ENCODE measurements at places on chromosomes 5 and 9.

DNA sequence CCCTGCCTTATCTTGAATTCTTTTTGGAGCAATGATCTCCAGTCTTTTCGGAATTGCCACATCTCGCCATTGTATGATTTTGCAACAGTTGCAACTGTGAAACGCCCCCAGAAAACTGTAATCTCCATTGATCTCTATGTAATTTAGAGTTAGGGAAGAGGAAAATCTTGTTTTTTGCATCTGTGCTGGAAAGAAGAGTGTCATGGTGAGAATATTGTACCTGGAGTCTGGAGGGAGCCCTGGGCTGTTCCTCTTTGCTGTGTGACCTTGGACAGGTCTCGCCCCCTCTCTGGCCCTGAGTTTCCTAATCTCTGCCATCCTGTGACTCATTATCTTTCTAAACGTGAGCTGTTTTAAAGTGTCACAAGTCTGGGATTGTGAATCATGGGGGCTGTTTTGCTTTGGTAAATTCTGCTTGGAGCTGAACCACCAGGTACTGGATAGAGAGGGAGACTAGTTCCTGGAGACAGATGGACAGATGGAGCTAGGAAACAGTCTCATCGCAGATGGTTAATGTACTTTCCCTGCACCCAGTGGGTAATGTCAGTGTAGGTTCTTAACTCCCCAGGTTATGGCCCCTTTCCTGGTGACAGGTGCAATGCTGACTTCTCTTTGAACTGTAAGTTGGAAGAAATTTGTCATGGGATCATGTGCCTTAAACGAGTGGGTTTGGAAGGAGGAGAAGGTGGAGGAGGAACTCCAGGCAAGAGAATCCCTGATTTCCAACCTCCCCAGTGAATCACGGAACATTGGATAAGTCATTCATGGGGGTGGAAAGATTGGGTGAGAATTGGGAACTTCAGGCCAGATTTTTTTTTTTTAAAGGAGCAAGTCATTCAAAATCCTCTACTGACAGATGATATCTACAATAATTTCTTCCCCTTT is 19.6 kb downstream of the PPARGC1B start:
- no peak for DNase-seq

DNA sequence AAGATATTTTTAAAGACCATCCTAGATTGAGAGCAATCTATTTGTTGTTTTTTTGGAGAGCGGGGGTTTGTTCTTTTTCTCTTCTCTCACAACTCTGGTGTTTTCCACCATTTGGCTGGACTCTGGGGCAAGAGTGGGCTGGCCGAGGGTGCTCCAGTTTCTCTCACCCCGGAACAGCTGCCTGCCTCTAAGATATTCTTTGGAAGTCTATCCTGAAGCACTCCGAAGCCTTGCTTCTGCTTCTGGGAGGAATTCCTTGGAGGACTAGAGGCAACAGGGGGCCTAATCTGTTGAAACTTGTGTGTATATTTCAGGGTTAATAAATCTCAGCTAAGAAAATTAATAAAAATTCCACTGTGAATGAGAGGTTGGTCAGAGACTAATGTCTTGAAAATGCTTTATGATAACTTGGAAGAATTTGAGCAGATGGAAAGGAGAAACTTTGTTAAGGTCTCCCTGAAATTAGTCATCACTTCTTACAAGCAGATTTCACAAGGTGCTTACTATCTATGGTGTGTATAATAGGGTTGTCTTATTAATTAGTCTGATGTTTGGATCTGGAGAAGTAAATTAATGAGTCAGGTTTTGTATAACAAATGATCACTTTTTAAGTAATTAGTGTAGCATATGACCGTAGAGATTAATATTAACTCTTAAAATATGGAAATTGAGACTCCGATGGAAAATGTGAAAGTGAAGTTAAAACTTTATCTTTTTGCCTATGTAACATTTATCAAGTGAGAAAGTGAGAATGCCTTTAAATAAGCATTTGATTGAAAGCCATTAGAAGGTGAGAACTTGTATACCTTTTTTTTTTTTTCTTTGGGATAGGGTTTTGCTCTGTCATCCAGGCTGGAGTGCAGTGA is 4.0 kb downstream of the MAN2A1 start:
- no peak for DNase-seq

GRCh38 chr5:138949988-138950387 is 74.9 kb upstream of the LRRTM2 start:
- DNase-seq = no peak

DNA sequence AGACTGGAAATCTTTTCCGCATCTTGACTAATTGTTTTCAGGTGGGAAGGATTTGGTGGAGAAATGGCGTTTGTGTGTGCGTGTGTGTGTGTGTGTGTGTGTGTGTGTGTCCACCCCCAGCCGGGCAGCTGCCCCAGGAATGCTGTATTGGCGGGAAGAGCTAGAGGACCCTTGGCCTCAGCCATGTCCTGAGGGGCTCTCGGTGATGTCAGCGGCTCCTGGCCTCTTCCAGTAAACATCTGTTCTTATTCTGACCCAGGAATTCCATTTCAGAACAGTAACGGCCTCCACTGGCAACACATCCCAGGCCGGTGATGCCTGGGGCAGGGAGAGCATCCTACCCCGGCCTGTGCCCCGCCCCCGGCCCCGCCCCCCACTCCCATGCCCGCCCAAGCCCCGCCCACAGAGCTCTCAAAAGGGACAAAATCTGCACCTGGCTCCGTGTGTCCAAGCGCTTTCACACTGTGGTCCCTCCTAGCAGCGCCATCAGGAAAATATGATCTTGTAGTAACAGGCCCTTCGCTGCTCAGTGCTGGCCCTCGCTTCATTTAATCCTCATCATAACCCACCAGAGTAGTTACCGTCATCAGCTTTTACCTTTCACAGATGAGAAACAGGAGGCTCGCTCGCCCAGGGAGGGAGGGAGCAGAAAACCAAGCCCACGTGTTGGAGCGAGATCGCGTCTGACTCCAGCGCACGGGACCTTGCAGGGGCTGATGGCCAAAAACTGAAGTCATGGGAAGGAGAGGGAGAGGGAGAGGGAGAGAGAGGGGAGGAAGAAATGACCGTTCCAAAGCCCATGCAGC is 18.9 kb downstream of the ADAMTS2 start:
- no peak for DNase-seq

DNA sequence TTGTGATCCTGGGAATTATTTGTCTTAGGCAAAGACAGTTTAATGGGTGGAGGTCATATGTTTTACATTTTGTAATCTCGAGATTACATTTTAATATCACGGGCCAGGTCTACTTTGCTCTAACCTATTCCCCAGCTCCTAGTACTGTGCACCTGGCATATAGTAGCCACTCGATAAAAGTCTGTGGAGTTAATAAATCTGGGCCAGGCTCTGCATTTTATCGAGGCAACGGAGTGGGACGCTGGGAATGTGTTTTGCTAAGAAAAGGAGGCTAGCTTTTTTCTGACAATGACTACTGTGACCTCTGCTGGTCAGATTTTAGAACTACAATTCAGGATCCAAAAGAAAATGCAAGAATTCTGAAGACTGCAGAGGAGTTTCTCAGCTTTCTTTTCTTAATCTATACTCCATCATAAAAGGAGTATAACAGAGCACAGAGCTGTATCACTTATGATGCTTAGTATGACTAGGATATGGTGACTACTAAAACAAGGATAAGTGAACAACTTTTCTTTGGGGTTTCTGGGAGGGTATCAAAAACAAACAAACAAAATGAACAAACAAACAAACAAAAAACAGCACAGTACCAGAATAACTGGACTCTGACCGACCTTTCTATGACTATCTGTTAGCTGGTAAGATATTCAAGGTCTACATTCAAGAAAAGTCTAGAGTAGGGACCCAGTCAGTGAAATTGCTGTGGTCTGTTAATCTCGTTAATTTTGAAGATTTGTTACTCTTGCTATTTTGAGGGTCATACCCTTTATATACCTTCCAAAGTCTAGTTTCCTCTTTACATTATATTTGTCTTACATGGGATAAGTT is 46.1 kb upstream of the CER1 start:
- DNase-seq = peak; percentile 32

DNA sequence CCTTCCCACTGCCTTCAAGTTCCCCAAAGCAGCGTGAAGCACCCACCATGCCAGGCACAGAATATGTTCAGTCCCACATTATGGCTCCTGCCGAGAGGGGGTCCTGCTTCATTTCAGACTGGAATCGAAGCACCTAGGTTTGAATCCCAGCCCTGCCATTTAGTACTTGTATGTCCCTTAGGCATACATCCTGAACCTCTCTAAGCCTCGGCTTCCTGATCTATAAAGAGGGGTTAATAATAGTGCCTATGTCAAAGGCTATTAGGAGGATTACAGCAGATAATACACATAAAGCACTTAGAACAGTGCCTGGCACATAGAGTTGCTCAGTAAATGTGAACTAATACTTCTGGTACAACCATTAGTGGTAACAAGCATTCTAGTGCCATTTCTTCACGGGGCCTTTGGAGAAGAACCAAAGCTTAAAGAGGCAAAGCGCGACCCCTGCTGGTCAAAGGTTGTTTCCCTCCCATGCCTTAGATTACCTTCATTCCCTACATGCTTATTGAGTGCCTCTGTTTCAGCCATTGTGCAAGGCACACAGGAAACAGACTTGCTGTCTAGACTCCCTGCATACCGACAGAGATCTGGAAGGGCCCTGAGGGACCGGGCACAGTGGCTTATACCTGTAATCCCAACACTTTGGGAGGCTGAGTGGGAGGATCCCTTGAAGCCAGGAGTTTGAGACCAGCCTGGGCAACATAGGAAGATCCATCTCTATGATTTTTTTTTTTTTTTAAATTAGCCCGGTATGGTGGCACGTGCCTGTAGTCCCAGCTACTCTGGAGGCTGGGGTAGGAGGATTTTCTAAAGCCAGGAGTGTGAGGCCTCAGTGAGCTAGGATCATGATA is 98.3 kb downstream of the PPARGC1B start:
- DNase-seq = peak; percentile 66

GRCh38 chr5:85049020-85049419 is 664.3 kb upstream of the EDIL3 start:
- DNase-seq = no peak

- no peak for DNase-seq
Measured at GRCh38 chr9:127980060-127980705, 606 bp downstream of the EEIG1 start.

DNA sequence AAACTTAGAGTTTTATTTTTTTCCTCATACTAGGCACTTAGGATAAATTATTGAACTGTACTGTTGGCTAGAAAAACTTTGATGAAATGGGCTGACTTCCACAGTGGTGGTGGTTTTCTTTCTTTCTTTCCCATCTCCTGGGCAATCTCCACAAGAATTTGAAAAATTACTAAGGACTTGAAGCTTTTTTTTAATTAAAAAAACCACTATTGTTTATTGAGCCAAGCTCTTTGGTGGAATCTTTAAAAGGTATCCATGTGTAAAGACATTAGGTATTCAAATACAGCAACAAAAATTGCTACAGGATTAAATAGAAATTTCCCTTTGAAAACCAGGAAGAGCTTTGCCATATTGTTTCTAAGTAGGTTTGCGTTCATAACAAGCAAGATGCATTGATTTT is 14.1 kb downstream of the MARCHF6 start:
- no peak for DNase-seq

GRCh38 chr5:151758141-151758429 is 346 bp downstream of the ATOX1 start:
- no peak for DNase-seq

GRCh38 chr5:5178136-5178535 is 38.0 kb downstream of the ADAMTS16 start:
- no peak for DNase-seq

GRCh38 chr5:148739023-148739422 is 84.7 kb upstream of the HTR4 start:
- no peak for DNase-seq

DNA sequence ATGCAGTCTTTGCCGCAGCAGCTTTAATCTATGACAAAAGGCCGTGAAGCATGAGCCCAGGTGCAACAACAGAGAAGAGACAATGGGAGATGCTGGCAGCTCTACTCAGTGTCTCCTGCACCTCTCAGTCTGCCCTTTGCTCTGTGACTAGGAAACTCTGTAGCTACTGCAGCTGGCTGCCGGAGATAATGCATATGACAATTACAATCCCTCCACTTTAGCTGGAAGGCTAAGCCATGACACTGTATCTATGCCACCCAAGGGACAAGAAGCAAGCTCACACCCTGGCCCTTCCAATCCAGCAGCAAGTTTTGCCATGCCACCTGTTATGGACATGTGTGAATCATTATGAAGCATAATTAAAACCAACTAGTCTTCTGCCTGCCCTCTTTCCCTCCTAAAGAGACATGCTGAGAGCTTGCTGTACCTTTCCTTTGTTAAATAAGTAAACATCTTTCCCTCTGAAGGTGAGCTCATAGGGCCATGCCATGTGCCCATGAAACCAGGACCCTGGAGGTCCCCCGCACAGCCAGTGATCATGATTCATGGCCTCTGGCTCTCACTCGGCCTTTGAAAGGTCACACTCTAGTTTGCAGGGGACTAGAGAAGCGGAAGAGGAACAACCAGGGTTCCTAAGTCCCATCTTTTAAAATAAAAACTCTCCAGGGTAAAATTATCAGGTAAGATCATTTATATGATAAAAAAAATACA is 219.4 kb downstream of the SPOCK1 start:
- DNase-seq = no peak

GRCh38 chr9:31908158-31908890 is 476.1 kb upstream of the ACO1 start:
- DNase-seq = no peak

DNA sequence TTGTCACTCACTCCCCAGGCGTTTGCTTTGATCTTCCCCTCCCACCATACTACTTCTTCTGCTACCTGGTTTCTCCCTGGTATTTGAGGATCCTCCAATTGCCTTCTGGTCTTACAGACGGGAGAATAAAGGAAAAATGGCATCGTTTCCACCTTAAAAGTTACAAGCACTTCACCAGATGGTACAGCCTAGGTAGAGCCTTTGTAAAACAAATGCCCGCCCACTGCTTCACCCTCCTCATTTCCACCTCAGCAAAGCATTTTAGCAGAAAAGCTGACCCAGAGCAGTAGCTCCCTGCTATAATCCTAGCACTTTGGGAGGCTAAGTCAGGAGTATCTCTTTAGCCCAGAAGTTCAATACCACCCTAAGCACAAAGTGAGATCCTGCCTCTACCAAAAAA is 5.1 kb upstream of the ANXA2R start:
- DNase-seq = no peak

- no peak for DNase-seq
Measured at GRCh38 chr9:14198841-14199455, 115.0 kb downstream of the NFIB start.

DNA sequence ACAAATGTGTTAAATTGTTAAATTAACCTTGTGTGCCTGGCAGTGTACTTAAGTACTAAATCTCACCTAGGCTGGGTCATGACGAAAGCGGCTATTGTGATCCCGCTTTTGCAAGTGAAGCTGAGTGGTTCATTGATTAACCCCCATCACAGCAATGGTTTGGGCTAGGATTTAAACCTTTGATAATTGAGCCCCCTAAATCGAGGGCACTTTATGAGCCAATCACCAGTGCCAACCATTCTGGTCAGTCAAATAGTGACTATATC is 22.8 kb downstream of the HNRNPK start:
- no peak for DNase-seq

- DNase-seq = peak; percentile 1
Measured at GRCh38 chr5:143355710-143356109, 47.8 kb downstream of the NR3C1 start.

GRCh38 chr9:110028676-110029075 is 179.3 kb downstream of the C9orf152 start:
- no peak for DNase-seq
